ENCODE measurements at places on chromosomes 3 and 15.

DNA sequence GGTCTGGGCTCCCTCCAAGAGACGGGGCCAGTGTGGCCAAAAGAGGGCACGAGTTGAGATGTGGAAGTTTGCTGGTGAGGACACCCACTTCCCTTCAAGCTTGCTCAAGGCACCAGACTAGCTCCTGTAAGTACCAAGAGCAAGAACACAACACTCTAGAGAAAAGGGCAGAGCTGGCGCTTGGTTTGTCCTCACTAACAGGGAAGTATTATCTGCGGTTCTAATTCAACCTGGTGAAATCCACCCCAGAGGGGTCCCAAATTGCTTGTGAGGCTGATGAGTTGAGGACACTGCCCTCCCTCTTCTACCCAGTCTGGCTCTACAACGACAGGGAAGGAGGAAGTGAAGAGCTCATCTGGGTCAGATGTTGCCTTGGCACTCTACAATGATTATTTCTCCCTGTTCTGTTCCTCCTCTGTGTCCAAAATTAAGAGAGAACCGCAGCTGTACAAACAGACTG lies 16.9 kb upstream of the FSIP1 start:
- DNase-seq = no peak

GRCh38 chr15:85331655-85332285 lies 48.6 kb upstream of the AKAP13 start:
- DNase-seq = no peak

- no peak for DNase-seq
Observed at GRCh38 chr3:38988955-38989354, 62.8 kb downstream of the SCN11A start.

- DNase-seq = no peak
Observed at GRCh38 chr3:185714085-185714484, 110.8 kb downstream of the IGF2BP2 start.

DNA sequence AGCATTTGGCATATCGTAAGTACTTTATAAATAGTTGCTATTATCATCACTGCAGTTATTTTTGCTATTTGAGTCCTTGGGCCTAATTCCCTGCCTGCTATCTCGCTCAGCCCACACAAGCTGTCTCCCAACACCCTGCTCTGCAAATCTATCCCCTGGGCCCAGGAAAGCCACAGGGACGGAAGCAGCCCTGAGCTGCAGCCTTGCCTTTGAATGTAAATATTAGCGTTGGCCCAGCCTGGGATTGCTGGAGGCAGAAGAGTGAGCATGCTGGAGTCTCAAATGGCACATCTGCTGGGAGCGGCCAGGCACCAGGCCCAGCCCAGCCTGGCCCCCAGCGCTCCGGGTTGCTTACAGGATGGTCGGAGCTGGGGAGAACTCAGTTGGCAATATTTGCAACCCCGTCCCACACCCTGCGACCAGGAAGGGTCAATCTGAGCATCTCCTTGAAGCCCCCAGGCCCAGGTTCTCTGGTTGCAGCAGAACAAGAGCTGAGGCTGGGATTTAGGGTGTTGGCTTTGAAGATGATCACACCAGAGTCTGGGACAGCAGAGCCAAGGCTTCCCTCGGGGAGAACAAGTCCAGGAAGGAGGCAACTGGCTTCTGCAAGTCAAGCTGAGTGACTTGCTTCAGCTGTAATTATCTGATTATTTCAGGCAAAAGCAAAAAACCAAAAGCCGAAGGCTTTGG lies 529.6 kb downstream of the SHQ1 start:
- DNase-seq = no peak

- no peak for DNase-seq
Observed at GRCh38 chr3:12553921-12554391, 2.9 kb upstream of the MKRN2 start.

DNA sequence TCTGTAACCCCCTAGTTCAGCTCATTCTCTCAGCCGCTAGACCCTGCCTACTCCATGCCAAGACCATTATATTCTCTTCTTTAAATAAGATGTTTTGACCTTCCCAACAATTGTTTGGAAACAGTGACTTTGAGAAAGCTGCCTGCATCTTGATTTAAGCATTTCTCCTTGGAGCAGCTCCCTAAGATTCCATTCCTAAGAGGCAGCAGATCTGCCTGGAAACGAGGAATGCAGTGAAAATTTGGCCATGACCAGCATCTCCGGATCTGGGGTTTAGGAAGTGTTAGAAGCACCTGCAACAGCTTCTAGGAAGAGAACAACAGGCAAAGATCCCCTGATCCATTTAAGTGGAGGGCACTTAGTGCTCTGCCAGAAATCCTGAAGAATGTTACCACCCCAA lies 235.7 kb downstream of the NTRK3 start:
- no peak for DNase-seq

DNA sequence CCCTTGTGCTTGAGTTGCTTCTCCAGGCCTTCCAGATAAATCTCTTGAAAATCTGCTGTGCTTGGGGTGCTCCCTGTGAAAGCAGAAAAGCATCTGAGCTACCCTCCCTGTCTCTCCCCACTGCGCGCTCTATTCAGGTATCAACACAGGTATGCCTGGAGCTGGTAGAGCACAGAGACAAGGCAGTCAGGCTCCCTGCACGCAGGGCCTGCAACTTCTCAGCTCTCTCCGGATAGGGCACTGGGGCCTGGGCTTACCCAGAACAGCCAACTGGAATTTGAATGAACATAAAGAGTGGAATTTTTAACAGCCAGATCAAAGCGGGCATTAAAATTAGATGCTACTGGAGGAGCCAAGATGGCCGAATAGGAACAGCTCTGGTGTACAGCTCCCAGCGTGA lies 183.6 kb downstream of the XXYLT1 start:
- DNase-seq = no peak

GRCh38 chr15:88454867-88455810 lies 12.0 kb downstream of the MRPL46 start:
- no peak for DNase-seq

GRCh38 chr3:185900228-185900627 lies 37.6 kb downstream of the TRA2B start:
- DNase-seq = no peak

- DNase-seq = no peak
Observed at GRCh38 chr3:131619821-131620220, 117.0 kb upstream of the MRPL3 start.

DNA sequence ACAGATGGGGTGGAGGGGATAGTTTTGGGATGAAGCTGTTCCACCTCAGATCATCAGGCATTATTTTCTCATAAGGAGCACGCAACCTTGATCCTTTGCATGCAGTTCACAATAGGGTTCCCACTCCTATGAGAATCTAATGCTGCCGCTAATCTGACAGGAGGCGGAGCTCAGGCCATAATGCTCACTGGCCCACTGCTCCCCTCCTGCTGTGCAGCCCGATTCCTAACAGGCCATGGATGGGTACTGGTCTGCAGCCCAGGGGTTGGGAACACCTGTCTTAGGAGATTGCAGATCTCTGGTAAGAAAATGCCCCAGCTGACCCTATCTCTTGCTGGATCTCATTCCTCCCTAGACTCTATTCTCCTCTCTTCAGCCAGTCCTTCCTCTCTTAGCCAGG lies 6.8 kb downstream of the CSTA start:
- DNase-seq = no peak

GRCh38 chr3:188729422-188729821 lies 442.3 kb upstream of the TPRG1 start:
- DNase-seq = no peak

- no peak for DNase-seq
Observed at GRCh38 chr3:111545349-111545748, 3.4 kb downstream of the CD96 start.

DNA sequence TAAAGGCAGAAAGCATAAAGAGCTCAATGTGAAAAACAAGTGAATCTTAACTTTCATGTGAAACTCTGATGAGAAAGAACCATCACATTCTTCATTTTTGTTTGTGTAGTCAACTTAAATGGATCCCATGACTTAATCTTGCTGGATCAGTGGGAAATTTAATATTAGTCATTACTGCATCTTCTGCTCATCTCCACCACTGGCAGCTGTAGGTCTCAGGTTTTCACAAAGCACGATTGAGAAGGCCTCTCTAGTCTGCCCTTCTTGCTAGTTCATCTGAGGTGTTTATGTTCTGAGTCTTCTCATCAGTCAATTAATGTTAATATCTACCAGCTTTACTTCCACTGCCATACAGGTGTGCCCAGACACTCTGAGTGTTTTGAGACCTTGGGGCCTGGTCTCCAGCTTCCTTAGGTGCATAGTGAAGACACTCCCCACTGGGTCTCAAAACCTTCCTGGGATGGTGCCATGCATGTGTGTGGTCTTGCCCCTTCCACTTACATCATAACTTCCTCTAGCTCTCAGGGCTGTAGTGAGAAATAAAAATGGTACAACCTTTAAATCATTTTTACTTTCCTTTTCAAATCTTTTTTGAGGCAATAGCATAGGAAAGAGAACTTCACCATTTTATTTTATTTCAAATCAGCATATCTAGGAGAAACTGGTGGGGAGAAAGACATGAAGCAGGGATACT lies 421.6 kb upstream of the CBLB start:
- DNase-seq = no peak

DNA sequence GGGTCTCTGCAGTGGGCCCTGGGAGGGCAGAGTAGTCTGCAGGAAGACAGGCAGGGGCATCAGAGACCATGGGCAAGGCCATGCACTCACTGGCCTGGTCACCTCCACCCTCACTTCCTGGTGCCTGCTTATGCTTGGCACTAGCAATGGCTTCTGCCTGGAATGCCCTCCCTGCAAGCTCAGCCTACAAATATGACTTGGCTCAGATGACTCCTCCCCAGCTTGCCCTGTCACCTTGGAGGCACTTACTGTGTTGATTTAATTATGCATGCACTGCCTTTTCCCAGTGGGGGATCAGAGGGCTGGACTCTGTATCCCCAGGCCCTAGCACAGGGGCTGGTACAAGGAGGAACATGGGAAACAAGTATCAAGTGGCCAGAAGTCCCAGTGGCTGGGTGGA lies 7.8 kb downstream of the C3orf18 start:
- DNase-seq = no peak

DNA sequence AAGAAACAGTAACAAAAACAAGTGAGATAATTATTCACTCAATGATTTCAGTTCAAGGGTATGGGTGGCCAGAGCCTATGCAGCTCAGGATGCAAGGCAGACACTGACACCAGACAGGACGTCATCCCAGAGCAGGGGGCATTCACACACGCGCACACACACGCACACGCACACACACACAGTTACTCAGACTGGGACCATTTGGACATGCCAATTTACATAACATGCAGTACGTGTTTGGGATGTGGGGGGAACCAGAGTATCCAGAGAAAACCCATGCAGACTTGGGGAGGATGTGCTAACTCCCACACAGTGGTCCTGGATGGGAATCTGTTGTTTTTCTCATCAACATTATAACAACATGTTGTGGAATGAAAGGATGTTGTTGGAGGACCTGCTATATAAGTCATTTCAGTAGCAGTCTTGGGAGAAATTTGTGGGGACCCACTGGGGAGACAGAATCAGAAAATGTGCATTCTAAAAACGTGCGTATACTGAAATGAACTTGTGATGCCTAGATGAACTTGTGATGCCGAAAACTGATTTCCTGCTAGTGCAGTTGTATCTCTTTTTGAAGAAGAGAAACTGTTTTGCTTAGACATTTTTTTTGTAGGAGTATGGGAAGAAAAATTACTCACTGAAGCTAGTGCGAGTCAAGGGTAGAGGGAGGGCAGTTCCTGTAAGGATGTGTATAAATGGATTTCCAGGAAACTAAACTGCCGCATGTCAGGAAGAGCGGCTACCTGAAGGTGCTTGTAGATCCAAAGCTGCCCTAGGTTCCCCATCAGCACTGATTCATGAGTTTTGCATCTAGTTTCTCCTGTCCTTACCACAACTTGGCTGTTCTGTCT lies 25.2 kb downstream of the CD200 start:
- DNase-seq = peak; percentile 15

DNA sequence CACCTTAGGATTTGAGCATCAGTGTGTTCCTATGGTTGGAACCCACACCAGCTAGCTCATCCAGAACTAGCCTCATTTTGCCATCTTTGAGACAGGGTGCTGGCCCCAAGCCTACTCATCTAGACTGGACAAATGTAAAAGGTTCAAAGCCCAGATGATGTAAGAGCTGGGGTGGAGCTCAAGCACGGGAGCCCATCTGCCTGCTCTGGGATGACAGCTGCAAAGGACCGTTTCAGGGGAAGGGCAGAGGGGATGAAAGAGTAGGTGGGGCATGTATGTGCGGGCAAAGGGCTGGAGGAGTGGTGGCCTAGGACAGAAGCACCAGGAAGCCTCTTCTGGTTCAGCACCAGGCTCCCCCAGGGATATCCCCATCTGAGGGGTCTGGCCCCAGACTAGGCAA lies 15.8 kb downstream of the CLK3 start:
- DNase-seq = no peak

- DNase-seq = no peak
Observed at GRCh38 chr15:74725225-74725774, at the start of gene CYP1A1. Gene CYP1A1, minus strand, starts transcription at chr15:74725528. Its CDS starts 2,431 bp downstream, at chr15:74723097.

DNA sequence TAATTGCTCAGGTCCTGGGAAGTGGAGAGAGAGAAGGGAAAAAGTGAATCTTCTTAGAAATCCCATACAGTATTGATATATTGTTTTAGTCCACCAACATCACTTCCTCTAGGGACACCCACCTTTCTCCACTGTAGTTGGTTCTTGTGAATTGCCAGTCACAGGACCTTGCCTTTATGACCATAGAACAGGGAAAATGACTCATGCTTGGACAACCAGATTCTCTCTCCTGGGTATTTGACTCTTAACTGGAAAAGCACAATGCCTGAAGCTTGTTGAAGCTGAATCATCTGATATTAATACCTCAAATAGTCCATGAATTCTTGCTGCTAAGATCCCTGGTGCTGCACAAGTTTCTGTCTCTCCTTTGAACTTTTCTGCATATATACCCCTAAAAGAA lies 32.5 kb upstream of the DCLK3 start:
- no peak for DNase-seq

DNA sequence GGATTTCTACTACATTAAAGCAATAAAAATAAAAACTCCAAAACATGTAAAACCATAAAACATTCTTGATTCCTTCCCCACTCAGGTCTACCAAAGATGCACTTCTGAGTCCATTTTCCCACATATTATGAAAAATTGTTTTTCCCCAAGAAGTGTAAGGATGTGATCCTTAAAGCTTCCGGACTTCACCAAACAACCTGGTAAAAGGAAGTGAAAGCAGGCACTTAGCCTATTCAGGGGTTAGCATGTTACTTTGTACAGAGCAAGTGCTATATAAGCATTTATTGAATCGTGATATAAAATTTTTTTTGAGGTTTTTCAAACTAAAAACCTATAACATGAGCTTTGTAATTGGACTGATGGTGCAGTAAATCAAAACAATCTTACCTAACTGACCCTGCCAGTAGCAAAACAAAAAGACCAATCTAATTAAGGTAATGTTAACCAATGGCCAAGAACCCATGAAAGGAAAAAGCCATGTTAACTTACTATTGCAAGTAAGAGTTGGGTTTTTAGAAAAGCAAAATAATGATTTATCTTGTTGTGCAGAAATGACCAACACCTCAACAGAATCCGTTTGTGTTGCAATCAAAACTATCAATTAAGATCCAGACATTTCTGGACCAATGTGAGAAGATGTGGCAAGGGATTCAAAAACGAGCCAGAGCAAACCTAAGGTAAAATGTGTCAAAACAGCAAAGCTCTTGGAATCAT lies 1.8 kb downstream of the SETD2 start:
- no peak for DNase-seq

All from activated CD4-positive, alpha-beta T cell treated with anti-CD3 and anti-CD28 coated beads for 1 hour (primary cell).